Stimulated activated CD8-positive, alpha-beta memory T cell treated with anti-CD3 and anti-CD28 coated beads, Interleukin-15, amount 100 ng/mL, for 24 hours (primary cell): ENCODE measurements at places on chromosomes 5 and 9.

- DNase-seq = no peak
These were observed 29.1 kb downstream of the JADE2 start for GRCh38 chr5:134554319-134555222.

GRCh38 chr5:38036765-38037164 is 196.9 kb upstream of the GDNF start:
- no peak for DNase-seq

DNA sequence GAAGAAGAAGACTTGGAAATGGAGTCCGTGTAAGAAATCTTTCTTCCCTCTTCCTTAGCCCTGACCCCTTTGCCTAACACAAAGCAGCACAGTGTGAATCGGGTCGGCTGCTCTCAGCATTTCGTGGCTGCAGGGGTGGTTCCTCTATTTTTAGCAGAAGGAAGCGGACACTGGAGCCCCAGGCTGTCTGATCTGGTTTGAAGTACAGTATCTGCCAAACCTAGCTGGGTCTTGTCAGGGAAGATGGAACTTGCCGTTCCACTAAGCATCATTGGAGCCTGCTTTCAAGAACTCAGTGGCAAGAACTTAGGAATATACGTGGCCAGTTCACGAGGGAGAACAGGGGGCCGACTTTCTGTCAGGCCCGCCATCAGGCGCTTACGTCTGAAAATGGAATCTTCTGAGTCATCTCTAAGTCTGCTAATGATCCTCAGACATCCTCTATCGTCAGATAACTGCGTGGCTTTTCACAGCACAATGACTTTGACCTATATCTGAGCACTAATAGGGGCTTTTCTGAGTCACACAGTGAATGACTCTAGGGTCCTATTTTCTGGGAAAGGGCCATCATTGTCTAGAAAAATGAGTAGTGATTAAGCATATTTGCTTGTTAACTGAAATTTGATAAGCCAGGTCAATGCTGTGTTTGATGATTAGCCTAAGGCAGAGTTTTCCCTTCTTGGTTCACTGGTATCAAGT is 43.3 kb upstream of the NCS1 start:
- DNase-seq = no peak

- no peak for DNase-seq
These were observed 85.2 kb upstream of the HTR4 start for GRCh38 chr5:148739524-148739923.
